Fibroblast of the conjunctiva (primary cell): ENCODE measurements at places on chromosomes 6 and 20.

DNA sequence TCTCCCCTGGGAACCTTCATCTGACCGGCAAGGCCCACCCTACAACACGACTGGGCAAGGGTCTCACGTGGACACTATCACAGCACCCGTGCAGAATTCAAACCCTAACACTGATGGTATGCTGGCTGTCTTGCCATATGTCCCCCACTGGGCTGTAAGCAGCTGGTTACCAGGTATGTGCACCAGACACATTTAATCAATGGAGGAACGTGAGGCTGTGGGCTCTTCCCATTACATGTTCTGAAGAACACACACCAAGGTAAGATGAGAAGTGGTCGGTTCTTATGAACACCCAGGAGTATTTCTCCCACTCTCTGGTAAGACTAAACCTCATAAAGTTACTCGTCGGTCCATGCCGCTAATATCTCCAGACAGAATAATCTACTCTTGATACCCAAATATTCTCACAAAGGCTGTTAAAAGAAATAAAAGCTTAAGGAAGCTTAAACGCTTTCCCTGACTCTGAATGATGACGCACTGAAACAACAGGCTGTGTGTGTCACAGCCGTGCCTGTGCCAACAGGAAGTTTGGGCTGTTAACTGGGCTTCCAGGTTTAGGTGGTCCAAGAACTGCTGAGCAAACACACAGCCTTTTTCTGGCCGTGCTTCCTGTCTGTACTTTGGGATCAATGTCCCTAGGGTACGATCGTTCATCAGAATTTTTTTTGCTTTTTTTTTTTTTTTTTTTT, 75.3 kb downstream of the SLC23A2 start:
- peak; percentile 12 for DNase-seq

GRCh38 chr6:14086701-14087100, 30.9 kb upstream of the CD83 start:
- DNase-seq, result no peak

DNA sequence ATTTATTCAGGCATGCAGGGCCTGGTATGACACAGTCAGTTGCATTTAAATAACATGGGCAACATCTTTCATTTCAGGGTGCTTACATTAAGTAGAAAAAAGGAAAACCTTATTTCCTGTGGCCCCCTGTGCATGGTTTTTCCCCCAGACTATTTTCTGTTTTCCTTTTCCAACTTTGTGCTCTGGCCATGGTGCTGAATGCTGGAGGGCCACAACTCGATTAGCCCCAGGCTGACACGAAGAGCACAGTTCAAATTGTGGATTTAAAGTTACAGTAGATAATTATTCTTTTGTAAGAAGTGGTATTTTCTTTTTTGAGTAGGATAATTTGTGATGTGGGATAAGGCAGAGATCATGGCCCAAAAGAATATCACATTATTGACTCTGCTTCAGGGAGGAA, 332.0 kb downstream of the HAO1 start:
- DNase-seq, result no peak

DNA sequence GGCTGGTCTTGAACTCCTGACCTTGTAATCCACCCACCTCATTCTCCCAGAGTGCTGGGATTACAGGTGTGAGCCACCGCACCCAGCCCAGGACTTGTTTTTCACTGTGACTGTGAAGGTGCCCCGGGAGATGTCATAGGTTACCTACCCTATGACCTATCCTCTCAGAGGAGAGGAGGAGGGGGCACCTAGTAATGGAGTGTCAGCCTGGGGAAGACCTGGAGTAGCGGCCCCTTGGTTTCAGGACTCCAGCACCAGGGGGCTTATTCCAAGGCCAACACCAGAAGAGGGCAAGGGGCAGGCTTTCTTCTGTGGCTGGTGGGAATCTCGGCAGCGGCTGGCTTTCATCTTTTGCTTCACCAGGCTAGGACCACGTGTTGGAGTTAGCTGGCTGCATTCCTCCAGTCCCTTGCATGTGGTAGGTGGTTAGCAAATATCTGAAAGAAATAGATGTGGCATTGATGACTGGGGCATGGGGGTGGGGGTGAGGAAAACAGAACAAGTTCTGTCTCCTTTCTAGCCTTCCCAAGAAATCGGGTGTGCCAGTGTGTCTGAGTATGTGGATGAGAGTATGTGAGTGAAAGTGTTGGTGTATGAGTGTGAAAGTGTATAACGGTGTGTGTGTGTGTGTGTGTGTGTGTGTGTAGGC, 7.9 kb upstream of the ITPR3 start:
- no peak for DNase-seq

DNA sequence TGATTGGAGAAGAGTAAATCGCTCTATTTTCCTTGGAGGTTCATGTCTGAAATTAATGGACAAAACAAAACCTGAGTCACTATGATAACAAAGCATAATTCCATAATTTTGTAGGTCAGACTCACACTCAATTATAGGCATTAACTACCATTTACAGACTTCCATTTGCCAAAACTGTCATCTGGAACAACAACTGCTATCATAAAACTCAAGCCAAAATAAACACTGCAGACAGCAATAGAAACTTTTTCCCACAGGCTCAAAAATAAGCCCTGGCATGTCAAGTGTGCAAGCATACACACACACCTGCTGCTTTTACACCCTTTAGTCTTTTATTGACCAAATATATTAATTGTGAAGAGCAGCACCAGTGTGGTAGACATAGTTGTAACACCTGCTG, 7.1 kb downstream of the MRPS10 start:
- no peak for DNase-seq

- DNase-seq, result no peak
Measured at GRCh38 chr6:1418471-1419191, 29.3 kb downstream of the FOXF2 start.

GRCh38 chr6:139539852-139540251, 165.4 kb upstream of the CITED2 start:
- peak; percentile 85 for DNase-seq

DNA sequence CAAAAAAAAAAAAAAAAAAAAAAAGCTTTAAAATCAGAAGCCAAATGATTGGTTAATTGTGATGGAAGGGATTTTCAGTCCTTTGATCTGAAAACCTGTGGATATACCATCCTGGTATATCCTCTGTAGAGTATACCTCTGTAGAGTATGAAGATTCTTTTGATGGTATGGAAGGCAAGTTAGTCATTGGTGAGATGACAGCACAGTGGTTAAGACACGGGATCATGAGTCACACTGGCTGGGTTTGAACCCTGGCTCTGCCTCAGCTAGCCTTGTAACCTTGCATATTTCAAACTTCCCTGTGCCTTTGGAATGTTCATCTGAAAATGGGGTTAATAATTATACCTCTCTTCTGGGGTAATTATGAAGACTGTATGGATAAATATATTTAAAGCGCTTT, 179.3 kb downstream of the CARMIL1 start:
- DNase-seq, result peak; percentile 18

DNA sequence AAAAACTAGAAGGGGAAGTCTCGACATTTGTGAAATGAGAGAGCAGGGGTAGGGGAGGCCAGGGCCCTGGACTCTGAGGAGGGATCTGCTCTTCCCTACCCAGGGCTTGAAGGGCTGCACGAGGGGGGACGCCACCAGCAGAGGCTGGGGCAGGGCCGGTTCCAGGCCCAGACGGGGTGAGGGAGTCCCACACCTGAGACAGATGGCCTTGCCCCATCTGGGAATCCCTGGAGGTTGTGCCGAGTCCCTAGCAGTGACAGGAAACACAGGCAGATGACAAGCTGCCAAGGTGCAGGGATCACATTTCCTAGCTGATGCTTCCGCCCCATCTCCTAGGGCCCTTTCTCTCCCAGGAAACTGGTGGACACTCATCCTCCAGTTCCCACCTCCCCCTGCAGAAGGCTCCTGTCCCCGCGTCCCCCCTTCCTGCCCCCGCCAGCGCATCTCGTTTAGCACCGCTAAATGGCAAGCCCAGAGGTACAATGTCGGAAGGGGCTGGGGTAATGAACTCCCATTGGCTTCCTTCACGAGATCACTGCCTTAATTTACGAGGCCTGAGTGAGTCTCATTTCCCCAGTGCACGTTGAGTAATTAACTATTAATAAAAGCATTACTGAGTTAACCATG, 35.2 kb upstream of the CDH22 start:
- DNase-seq, result no peak

- DNase-seq, result peak; percentile 88
Measured at GRCh38 chr6:31122791-31123706, 2.8 kb upstream of the CDSN start.

- DNase-seq, result no peak
Measured at GRCh38 chr20:50663095-50663821, 28.1 kb downstream of the RIPOR3 start.

GRCh38 chr6:137904822-137905617, 38.0 kb downstream of the TNFAIP3 start:
- no peak for DNase-seq

DNA sequence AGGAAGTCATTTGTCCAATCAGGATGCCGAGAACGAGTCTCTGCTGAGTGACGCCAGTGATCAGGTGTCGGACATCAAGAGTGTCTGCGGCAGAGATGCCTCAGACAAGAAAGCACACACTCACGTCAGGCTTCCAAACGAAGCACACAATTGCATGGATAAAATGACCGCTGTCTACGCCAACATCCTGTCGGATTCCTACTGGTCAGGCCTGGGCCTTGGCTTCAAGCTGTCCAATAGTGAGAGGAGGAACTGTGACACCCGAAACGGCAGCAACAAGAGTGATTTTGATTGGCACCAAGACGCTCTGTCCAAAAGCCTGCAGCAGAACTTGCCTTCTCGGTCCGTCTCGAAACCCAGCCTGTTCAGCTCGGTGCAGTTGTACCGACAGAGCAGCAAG, 281.5 kb downstream of the TSHZ2 start:
- no peak for DNase-seq

GRCh38 chr6:89669002-89669401, 30.5 kb upstream of the LYRM2 start:
- DNase-seq, result no peak

DNA sequence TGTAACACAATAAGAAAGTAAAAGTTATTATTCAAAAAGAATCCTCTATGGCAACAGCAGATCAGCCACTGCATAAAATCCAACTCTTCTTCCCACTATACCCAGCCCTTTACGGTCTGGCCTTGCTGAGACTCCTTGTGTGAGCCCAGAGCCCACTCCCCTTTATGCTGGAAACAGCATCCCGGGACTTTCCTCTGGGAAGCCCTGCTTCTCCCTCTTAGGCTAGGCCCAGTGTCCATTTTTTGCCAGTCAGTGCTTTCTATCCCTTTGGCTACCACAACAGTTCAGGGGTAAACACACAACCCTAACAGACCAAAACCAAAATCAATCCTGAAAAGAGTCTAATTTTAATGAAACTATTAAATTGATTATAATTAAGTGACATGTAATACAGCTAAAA, 20.6 kb downstream of the FKBP5 start:
- no peak for DNase-seq

GRCh38 chr20:9150679-9151078, 81.8 kb downstream of the PLCB4 start:
- DNase-seq, result no peak

DNA sequence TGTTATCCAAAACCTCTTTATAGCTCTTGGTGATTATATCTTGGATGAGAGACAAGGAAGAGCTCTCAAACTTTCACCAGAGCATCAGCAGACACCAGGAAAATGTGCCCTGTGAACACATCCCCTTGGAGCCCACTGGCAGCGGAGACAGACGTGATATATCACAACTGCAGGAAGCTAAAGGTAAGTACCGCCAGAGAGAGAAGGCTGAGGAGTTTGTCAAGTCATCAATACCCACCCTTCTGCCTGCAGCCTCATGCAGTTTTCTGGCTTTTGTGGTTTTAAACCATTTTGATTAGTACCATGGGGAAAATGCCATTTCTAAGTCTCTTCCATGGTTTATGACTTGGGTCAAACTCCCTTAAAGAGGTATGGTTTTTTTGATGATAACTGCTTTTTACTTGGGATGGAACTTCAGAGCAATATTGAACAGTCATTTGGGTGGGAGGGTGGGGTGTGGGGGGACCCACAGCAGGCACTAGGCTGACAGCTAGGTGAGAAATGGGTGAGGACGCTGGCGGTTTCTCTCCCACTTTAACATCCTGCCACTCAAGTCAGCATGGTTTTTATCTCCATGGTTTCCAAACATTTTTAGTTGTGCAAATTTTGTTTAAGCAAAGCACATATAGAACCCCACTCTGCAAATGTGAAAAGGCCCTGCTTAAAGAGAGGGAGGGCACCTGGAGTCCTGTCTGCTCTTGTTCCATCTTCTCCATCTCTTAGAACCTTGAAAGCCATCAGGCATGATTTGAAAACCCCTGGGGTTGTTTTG, 108.4 kb downstream of the SCML4 start:
- no peak for DNase-seq

DNA sequence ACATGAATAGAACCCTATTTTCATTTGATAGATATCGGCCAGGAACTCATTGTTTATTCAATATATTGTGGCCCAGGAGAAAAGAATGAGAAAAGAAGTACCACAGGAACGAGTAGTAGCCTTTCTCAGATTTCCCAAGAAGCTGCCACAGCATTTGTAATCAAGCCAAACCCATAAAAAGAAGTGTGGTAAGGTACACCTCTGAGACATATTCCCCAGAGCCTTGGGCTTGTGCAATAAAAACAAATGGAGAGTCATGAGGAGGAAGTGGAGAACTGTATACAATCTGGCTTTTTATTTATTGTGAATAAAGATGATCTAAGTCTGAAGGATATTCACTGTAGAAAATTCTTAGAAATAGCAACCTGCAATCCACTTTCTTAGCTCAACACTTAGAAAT, 36.7 kb downstream of the KIF6 start:
- peak; percentile 30 for DNase-seq

DNA sequence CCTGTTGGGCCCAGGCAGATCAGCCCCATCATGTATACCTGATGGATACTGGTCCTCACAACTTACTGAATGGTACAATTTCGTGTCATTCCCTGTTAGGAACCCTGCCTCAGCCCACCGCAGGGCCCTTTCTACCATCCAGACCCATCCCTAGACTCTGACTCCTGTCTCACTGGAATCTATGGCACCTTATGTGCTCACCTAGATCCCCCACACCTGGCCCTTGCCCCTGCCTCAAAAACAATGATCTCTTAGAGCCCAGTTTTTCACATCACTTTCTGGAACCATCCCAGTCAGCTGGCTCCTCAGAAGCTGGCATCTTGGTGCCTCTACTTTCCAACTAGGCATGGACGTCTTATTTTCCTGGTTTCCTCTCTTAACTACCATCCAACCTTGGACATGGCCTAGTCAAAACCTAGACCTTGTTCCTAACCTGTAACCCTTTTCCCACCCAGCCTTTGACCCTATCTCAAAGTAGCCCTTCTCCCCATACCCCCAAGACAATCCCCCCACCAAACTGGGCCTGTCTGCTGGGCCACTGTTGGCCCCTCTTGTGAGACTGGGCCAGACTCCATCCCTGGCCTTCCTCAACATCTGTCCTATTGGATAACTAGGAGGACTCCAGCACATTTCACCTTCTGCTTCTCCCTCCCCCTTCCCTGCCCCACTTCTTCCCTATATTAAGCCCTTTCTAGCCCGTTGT, 981 bp downstream of the HM13 start:
- no peak for DNase-seq
